CD4-positive, alpha-beta T cell treated with Interleukin-6 at 100 ng/mL for 8 hours (primary cell): ENCODE measurements at places on chromosomes 11 and 22.

DNA sequence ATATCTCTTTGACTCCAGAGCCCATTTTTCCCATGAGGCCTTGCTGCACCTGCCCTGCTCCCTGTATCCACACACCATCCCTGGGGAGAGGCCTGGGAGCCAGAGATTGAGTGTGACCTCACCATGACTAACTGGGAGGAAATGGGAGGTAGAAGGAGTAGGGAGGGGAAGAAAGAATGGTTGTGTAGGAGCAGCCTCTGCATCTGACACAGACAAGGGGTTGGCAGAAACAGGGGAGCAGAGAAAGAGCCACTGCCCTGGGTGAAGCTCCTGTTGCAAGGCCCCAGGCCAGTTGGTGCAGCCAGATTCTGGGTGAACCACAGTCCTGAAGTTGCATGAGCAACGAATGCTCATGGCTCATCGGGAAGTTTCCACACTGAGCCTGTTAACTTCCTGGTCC, 32.4 kb downstream of the POU2F3 start:
- DNase-seq, result no peak

- no peak for DNase-seq
These were observed 108.9 kb upstream of the FGF3 start for GRCh38 chr11:69928121-69928520.

DNA sequence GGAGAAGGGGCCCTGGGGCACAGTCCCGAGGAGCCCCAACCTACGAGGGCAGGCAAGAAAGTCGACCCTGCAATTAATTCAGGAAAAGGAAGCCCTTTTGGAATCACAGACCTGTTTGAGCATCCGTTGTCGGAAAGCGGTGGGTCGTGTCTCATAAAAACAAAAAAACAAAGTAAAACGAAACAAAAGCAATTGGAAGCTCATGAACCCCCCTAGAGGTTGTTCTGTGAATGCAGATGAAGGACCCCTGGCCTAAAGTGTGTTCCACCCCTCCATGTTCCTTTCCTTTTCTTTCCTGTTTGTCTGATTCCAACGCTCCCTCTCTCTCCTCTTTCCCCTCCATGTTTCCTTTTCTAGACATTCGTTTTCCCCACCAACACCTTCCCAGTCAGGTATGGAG, 203.7 kb downstream of the GRIK4 start:
- DNase-seq, result no peak

DNA sequence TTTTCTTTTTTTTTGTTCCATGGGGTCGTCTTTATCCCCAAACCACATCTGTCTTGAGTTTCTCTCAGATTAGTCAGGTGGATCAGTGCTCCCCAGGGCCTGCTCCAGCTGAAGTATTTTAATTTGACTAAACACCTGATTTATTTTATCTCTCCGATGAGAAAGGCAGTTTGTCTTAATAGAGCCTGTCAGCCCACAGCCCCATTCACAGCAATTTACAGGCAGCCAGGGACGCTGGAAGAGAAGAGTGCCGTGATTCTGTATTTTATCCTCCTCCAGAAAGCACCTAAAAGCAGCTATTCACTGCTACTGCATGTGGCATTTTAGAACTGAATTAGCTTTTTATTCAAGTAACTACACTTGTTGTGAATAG, 164.5 kb downstream of the SOX6 start:
- DNase-seq, result no peak

- no peak for DNase-seq
These were observed 48.6 kb upstream of the UCP3 start for GRCh38 chr11:74057249-74058151.

DNA sequence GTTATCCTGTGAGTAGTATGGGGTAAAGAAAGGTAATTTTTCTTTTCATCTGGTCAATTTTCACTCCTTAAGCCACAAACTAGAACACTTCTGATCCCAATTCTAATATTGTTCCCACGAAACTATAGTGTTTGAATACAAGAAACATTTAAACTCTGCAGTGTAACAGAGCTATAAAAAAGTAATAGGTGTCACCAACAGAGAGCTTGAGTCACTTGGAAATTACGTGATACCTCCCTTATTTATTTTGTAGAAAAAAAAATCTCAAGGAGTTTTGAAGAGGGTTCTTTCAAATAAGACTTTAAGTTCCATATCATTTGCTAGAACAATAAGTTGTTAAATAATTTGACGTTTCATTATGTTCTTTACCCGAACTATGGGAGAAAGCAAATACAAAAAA, 959.4 kb downstream of the JRKL start:
- DNase-seq, result no peak

DNA sequence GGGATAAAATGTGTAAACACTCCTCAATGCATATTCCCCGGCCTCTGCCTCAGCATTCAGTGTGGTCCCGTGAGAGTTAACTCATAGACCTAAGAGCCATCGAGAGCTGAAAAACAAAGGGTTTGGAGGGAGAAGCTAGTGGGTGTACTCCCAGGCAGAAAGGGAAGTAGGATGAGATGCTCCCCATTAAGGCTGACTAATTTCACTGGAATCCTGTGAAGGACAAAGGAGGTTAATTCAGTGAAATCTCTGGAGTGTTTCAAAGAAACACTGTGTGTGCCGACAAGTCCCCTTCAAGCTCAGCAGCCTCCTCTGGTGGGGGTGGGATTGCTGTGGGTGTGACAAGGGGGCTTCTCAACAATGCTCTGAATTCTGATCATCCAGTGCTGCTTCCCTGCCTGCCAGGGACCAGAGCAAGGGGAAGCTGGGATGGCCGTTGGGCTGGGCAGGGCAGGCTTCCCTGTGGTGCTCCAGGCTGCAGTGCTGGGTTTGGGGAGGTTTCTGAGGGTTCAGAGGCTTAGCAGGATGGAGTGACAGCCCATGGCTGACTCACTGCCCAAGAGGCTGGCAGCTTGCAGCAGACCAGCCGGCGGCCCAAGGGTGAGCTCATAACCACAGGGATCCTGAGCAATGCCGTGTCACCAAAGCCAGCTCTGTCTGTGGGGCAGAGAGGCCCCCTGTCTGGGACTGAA, 61.4 kb upstream of the BMAL1 start:
- DNase-seq, result no peak

- no peak for DNase-seq
These were observed 20.6 kb downstream of the POLR3H start for GRCh38 chr22:41523464-41524221.
